Neural progenitor cell (in vitro differentiated cells): ENCODE measurements at places on chromosomes 12 and 14.

GRCh38 chr12:126218697-126219096 lies 1153.5 kb downstream of the AACS start:
- DNase-seq: no peak

DNA sequence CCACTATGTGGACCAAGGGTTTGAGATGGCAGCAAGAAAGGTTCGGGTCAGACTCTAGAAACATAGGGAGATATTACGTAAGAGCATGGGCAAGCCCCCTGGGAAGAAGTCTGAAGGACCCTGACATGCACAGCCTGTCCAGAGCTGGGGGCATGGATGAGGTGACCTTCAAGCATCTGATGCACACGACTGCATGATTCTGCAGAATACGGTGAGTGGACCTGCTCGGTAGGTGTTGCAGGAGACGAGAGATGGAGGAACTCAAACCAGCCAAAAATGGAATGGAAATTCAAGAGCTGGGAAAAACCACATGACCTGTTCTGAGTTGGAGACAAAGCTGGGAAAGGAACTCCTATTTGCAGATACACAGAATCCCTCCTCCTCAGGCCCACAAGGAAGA lies 43.6 kb downstream of the ANO2 start:
- no peak for DNase-seq

- peak; percentile 64 for DNase-seq
Measured at GRCh38 chr12:101407049-101407435, 530 bp downstream of the ARL1 start.

DNA sequence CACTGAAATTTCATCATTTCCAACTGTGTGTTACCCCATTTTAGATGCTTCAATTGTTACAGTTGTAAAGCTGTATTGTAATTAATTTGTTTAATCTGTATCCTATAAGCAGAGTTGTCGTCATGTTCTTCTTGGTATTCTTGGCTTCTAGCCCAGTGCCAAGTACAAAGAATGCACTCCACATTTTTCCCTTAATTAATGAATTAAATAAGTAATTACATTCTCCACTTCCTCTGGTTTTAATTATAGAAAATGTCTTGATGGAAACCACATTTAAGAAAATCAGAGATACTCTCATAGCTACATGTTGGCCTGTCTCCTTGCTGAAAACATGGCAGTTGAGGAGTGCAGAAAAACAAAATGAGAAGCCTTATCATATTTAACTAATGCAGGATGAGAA lies 746 bp downstream of the DNAI7 start:
- DNase-seq: no peak

DNA sequence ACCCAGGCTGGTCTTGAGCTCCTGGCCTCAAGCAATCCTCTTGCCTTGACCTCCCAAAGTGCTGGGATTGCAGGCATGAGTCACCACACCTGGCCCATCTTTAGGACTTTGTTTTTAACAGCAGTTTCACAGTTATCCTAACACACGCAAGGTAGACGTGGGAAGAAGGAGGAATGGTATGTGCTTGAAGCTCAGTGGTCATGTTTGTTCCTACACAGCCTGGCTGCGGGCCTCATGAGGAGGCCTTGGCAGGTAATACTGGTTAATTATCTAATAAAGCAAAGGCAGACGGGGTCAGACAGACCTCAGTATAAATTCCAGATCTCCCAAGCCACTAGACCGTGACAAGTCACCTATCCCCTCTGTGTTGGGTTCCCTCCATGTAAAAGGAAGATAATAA lies 271.8 kb downstream of the PCNX1 start:
- DNase-seq: no peak

- DNase-seq: no peak
Measured at GRCh38 chr12:128726886-128727285, 96.9 kb downstream of the SLC15A4 start.

GRCh38 chr12:99261256-99261655 lies 386.3 kb upstream of the GARIN6 start:
- no peak for DNase-seq

DNA sequence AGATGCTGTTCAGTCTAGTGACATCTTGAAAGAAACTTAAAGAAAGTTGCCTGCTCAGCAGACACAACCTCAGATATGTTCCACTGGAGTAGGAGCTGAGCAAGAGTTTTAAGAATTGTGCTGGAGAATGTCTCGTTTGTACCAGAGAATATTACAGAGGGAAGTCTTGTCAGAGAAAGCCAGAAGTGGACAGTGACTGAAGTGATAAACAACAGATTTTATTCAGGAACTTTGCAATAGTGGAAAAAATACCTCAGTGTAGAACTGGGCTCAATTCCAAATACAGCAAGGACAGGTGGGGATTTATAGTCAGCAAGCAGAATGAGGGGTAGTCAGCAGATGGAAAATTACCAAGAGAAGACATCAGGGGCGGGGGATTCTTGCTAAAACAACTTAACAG lies 18.6 kb downstream of the ZDHHC17 start:
- DNase-seq: no peak

GRCh38 chr14:95507701-95508103 lies 8.7 kb downstream of the SYNE3 start:
- no peak for DNase-seq

DNA sequence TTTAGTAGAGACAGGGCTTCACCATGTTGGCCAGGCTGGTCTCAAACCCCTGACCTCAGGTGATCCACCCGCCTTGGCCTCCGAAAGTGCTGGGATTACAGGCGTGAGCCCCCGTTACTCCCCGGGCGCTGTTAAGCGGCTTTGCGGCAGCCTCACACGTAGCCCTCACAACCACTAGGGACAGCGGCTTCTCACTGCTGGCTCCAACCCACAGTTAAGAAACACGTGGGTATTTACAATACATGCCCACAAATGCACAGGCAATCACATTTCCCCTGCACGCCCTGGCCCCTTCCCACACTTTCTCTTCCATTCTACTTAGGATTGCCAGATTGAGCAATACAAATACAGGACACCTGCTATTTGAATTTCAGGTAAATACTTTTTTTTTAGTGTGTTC lies 37.0 kb upstream of the EIF5 start:
- peak; percentile 44 for DNase-seq

DNA sequence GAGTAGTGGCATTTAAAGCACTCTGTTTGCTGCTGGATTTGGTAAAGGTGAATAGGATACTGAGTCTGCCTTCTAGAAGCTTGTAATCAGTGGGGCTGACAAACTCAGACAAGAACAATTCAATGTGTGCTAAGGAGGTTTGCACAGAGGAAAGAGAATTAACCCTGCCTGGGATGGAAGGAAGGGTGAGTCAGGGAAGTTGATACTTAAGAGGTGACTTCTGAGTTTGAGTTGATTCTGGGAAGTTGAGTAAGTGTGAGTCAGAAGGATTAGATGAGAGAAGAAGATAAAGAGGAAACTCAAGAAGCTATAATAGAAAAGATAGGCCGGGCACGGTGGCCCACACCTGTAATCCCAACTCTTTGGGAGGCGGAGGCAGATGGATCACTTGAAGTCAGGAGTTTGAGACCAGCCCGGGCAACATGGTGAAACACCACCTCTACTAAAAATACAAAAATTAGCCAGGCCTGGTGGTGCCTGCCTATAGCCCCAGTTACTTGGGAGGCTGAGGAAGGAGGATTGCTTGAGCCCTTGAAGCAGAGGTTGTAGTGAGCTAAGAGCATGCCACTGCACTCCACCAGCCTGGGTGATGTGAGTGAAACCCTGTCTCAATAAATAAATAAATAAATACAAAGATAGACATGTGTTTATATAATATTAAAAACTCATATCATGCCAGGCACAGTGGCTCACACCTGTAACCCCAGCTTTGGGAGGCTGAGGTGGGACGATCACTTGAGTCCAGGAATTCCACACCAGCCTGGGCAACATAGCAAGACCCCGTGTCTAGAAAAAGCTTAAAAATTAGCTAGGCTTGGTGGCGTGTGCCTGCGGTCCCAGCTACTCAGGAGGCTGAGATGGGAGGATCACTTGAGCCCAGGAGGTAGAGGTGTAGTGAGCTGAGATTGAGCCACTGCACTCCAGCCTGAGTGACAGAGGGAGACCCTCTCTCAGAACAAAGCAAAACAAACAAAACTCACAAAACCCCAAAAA lies 126.8 kb upstream of the CPM start:
- no peak for DNase-seq

DNA sequence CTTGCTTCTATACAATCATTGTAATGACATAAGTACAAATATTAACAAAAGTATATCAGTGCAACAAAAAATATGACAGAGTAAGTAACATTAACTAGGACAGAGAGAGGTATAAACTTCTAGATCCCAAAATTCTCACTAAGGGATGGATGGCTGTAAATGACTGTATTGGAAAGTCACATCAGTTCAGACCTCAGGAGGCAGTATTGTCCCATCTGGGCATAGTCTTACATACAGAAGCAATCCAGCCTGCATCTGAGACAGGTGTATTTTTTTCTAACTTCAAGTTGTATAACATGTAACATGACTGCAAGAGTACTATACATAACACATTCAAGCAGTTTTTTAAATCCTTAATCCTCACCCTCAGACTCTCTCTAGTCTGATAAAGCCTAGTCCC lies 99.0 kb downstream of the GARIN6 start:
- DNase-seq: peak; percentile 31

- DNase-seq: no peak
Measured at GRCh38 chr14:99745307-99745951, 47.8 kb upstream of the EML1 start.

DNA sequence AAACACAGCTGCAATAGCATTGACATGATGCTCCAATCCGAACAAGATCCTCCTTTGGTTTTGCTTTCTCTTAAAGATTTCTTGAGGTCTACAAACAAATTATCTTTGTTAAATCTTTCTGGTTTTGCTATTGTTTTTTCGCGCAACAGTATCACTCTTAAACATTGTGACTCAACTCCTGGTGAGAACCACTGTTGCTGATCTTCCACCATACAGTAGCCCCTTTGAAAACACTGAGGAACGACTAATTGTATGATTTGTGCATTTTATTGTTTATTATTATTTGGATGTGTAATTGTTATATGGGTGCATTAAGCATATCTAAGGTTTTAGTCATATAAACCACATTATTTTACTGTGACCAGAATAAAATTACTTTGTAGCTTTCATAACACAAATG lies 282.8 kb downstream of the EGLN3 start:
- no peak for DNase-seq

- no peak for DNase-seq
Measured at GRCh38 chr12:75476071-75476470, 4.5 kb upstream of the GLIPR1 start.

DNA sequence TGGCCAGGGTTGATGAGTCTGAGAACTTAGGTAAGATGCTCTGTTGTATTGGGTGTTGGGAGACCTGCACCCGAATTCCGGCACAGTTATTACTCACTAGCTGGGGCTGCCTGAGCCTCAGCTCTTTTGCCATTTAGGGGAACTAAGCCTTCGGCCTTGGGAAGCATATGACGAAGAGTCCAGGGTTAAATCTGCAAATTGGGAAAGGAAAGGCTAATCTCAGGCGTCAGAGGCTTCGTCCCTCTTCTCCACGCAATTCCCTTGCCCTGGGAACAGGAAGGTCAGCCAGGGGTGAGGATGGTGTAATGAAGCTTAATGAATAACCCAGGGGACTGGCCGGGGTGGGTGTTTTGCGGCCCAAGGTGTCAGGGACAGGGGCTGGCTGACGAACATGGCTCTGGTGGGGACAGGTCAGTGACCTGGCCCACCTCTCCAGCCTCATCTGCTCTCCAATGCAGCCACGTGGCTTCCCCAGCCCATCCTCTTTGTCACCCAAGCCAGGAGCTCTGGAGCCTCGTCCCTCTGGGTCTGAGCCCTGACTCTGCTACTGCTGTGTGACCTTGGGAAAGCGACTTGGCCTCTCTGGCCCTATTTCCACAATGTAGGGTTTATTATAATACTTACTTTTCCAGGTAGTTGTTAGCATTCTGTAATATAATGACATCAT lies 3.8 kb upstream of the SDSL start:
- no peak for DNase-seq

- DNase-seq: no peak
Measured at GRCh38 chr12:77481687-77482086, 349.0 kb upstream of the NAV3 start.

DNA sequence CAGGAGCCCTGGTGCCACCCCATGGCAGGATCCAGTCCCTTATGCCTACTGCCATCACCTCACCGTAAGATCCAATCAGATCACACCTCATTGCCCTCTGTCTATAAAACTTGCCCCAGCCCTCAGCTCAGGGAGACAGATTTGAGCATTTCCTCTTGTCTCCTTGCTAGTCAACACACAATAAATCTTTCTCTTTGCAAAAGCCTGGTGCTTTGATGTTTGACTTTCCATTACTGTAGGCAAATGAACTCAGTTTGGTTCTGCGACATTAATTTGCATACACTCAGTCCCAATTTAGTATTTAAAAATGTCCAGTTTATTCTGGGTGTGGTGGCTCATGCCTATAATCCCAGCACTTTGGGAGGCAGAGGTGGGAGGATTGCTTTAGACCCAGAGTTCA lies 188.4 kb downstream of the AEBP2 start:
- DNase-seq: no peak

DNA sequence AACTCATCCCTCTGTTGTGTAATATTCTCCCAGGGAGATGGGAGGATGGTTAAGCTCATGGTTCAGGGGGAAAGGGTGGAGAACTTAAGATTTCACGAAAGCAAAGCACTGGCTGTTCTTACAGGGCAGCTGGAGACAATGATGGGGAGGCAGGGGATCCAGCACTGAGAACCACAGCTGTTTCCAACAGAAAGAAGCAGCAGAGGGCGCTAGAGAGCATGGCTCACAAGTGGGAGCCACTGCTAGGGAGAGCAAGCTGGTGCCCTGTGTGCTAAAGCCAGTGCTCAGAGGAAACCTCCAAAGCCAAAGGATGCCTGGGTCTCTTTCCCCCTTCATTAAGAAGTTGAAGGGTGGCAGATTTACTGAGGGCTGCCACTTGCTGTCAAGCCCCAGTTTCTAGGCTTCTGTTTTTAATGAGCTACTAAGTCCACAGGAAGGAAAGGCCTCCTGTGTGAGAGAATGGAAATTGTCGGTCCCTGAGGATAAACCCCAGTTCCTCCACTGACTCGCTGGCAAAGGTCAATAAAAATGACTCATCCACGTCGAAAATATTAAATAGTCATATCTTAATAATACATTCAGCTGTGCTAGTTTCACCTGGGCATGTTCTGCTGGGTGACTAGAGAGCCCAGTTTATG lies 199.7 kb downstream of the ANO2 start:
- peak; percentile 90 for DNase-seq

GRCh38 chr14:97878727-97879126 lies 1081.5 kb downstream of the VRK1 start:
- no peak for DNase-seq

- no peak for DNase-seq
Measured at GRCh38 chr12:107344035-107344808, 250.9 kb upstream of the CRY1 start.

DNA sequence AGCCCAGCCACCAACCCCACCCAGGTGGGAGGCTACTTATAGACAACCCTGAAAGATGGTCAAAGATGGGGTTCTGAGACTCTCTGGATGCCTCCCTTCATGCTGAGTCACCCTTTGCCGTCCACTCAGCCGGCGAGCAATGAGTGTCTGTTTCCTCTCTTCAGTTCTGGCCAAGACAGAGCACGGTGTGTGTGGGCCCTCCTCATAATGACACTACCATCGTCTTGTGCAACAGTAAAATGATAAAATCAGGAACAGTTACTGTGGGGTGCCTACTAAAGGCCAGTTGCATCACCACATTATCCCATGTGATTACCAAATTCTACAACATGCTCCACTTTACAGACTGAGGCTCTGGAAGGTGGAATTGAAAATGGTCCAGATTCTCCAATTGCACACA lies 7.0 kb upstream of the BDKRB1 start:
- no peak for DNase-seq
